Head of caudate nucleus (tissue), 42 donors: ENCODE measurements at places on chromosomes 2 and 18.

DNA sequence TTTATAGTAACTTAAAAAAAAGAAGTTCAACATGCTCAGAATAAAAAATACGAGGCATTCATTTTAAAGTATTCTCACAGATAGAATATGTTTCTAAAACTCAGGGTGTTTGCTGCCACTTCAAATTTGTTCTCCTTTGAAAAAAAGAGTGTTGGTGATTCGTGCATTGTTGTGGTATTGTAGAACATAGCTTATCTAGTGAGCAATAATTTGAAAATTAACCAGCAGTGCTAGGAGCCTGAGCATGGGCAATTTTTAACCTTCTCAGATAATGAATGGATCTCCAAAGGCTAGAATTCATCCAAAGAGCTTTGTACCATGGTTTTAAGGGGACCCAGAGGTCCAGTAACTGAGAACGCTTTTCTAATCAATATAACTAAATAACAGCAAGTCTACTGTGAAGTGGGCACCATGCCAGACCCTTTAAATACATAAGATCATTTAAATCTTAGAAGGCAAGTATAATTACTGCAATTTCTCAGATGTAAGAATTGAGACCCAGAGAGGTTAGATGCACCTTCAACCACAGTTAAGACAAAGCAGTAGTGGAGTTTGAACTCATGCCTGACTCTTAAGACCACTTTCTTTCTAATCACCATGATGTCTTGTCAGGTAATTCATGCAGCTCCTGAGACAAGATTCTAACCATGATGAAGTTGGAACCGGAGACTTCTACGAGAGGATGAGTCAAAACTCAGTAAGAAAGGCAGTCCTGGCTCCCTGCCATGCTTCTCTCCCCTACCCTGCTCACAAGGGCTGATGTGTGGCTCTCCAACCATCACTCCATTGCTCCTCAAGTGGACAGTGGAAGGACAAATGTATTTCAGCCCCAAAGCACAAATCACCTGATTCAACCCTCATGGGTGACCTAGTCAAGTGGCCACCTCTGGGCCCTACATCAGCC lies 3.4 kb downstream of the CYRIA start:
- no peak for DNase-seq

GRCh38 chr2:20551260-20551944 lies 99.5 kb downstream of the HS1BP3 start:
- DNase-seq, result peak; percentile 63

- no peak for DNase-seq
Measured at GRCh38 chr18:33316146-33316587, 124.4 kb downstream of the CCDC178 start.

DNA sequence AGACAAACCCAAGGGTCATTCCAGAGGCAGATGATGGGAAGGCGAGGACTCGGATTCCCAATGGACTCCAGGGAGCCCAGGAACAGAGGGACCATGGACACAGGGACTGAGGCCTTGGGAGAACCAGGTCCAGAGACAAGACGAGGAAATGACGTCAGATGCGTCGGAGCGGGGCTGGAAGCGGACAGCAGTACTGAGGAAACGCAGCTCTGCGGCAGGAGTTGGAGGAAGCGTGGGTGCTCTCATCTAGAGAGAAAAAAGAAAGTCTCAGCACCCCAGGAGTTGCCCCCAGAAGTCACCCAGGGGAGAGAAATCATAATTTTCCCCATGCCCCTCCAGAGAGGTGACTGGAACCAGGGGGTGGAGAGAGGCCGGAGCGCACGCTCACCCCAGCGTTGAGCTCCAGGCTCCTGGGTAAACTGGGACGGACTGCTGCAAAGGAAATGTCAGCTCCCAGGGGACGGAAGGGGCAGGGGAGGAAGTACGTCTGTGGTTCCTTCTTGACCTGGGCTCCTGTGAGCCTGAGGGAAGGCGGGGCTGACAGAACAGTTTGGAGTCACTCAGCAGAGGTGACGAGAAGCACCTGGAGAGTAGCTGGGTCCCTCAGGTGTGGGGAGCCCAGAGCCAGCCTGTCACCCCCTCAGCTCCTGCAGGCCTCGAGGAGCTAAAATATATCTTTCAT lies 44.7 kb downstream of the CMPK2 start:
- no peak for DNase-seq

DNA sequence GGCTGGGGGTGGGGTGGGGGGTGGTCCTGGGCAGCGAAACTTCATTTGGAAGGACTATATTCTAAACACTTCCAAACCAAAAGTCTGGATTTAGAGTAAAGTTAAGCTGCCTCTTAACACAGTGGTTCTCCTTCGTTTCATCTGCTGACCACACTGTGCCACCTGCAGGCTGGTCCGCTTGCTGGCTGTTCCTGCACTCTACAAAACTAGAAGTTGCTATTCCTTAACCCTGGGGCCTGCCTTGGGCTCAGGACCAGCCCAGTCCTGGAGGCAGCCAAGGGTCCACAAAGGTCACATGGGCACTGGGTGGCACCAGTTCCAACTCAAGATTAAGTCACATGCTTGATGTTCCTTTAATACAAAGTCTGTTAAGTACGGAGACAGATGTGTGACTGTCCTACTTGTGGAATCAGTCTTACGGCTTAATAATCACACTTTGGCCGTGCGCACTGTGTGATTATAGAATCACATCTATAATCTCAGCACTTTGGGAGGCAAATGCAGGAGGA lies 195.4 kb downstream of the FAM210A start:
- peak; percentile 78 for DNase-seq

- no peak for DNase-seq
Measured at GRCh38 chr2:239220981-239221396, 179.8 kb downstream of the HDAC4 start.

DNA sequence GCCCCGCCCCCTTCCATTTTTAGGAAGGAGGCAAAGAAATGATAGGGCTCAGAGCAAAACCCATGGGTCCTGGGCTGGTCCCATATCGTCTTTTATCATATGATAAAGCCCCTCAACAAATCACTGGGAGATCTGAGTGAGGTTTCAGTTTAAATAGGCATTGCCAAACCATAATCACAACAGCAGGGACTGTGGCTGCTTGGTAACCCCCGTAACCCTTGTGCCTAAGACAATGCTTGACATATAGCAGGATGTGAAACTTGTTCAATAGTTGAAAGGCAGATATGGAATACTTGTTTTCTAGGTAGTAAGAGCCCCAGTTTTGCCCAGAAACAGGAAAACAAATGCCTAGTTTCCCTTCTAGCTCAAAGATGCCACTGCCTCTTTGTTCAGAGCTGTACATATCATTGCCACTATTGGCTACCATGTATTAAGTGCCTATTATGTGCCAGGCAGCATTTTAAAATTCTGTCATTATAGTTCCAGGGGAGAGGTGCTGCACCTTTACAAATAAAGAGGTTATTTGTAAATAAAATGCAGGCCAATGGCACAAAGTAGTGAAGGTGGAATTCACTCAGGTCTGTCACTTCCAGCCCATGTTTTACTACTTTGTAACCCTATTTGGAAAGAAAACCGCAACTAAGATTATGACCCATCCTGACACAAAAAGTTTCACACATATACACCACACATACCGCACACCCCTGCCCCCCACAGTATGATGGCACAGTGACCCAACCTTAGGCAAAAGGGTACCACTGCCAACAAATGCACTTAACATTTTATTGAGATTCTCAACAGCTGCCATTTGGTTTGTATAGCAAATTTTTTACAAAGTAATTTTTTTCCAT lies 14.2 kb downstream of the NAGK start:
- no peak for DNase-seq

DNA sequence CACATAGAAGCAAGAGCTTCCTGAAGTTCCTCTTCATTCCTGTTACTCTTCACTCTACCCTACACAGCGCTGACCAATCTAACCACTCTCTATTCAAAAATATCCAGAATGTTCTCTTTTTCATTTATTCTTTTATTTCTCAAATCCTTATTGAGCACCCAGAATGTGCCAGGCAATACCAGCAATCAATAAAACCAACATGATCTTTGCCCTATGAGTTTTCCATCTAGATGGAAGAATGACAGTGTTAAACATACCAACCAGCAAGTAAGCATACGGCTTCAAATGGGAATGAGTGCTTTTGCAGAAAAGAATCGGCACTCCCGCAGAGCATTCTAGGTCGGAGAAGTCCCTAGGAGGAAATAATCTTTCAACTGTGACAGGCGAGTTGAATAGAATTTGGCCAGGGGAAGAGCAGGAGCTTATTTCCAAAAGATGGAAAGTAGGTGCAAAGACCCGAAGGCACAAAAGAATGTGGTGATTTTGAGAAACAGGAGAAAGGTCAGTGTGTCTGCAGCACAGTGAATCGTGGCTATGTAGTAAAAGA lies 217.8 kb upstream of the MEIS1 start:
- DNase-seq, result no peak

GRCh38 chr2:196486146-196486545 lies 153.4 kb upstream of the CCDC150 start:
- peak; percentile 21 for DNase-seq

- no peak for DNase-seq
Measured at GRCh38 chr2:2896011-2896410, 481.6 kb downstream of the EIPR1 start.

GRCh38 chr18:55988537-55988936 lies 400.5 kb upstream of the TCF4 start:
- no peak for DNase-seq

DNA sequence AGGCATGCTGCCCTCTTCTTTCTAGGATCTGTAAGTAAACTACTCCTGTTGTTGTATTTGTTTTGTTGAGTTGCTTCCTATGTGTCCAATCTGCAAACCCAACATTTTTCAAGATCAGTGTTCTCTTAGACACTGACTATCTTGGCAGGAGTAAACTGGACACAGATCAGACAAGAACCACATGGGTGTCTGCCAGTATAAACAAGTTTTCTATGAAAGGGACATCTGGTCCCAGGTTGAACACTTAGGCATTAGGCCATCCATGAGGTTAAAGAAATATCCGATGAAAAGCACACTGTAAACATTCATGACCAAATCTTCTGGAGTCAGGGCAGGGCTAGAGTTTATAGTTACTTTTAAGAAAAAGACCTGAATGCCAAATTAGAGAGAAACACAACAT lies 441.8 kb downstream of the NYAP2 start:
- DNase-seq, result no peak

- DNase-seq, result no peak
Measured at GRCh38 chr18:50190236-50190635, 4.7 kb downstream of the MYO5B start.

- DNase-seq, result no peak
Measured at GRCh38 chr2:44651974-44652373, 289.5 kb upstream of the SIX3 start.

DNA sequence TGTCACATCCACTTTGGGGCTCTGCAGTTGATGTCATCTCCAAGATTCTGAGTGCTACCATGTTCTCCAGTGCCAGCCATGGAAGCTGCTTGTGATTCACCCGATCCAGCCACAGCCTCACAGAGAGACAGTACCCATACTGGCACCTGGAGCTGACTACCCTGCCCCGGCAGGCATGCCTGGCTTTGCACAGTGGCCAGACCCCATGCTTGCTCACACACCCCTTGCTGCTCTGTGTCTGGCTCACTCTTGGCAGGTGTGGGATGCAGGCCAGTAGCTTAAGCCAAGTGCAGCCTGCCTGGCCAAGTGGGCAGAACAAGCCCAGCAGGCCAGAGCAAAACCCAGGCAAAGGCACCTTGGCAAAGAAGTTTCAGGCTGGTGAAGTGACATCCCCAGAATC lies 828.4 kb upstream of the VRK2 start:
- DNase-seq, result no peak

- DNase-seq, result peak; percentile 73
Measured at GRCh38 chr18:55405893-55406406, 182.0 kb downstream of the TCF4 start.

DNA sequence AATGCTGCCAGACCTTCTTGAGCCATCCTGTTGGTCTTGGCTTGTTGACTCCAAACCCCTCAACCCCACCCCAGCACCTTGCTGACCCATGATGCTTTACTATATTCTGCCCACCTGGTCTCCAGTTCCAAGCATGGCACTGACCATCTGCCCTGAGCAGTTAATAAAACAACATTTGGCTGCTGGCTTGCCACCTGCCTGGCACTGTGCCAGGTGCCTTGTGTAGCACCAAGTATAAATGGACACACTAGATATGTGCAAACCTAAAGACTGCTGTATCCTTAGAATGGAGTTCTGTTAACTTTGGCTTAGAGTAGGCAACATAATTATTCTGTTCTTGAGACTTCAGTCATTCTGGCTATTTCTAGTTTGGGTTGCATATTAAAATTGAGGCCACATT lies 91.4 kb downstream of the ACSL3 start:
- no peak for DNase-seq

GRCh38 chr2:199440118-199440517 lies 17.6 kb downstream of the SATB2 start:
- DNase-seq, result no peak

GRCh38 chr2:381941-382727 lies 94.2 kb upstream of the ALKAL2 start:
- no peak for DNase-seq

GRCh38 chr2:11357428-11357972 lies 13.1 kb upstream of the ROCK2 start:
- no peak for DNase-seq

DNA sequence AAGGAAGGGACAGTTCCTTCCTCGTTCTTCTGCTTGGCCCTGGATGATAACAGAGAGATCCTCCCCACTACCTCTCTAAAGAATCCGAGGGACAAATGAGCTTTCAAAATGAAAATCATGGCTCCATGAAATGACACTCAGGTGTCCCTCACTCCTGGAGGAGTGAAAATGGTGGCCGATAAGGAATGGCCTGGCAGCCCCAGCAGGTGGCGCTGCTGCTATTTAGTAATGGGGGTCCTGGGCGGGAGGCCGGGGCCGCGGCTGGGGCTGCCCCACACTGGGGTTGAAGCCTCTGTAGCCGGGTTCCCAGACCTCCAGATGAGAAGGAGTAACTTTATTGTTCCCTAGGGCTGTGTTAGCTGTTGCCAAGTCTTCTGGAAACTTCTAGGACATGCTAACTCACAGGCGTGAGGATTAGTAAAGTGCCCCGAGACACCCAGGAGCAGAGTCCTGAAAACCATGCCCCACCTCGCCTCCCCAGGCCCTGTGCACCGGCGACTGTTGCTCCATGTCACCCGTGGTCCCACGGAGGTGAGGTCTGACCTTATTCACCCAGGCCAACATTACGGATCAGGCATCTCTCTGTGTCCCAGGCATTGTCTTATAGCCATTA lies 138.0 kb downstream of the CTIF start:
- peak; percentile 66 for DNase-seq

DNA sequence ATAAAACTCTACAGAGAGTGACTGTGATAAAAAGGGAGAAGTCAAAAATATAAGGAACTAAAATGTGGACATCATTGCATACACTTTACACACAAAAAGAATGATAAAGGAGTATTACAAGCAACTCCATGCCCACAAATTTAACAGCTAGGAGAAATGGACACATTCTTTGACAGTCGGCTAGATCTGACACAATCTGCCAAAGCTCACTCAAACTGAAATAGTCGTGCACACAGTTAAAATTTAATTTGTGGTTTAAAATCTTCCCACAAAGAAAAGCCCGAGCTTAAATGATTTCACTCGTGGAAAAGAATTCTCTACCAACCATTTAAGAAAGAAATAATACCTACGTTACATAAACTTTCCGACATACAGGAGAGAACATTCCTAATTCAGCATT lies 132.4 kb downstream of the ZAP70 start:
- no peak for DNase-seq

DNA sequence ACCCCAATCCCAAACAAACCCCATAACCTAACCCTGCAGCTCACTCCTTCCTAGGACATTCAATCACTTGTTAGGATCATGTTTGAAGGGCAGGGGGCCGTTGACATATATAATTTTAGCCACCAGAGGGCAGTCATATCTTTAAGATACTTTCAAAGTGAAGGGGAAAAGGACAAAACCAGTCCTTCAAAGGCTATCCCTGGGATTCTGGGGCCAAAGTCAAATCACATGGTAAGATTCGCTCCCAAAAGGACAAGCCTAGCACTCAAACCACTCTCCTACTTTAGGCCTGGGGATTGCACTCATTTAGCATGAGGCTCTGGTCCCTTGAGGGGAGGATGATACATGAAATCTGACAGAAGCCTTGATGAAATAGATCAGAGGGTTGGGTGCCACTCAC lies 44.6 kb downstream of the HAUS1 start:
- DNase-seq, result peak; percentile 53
